ENCODE measurements at places on chromosomes 4 and X.

DNA sequence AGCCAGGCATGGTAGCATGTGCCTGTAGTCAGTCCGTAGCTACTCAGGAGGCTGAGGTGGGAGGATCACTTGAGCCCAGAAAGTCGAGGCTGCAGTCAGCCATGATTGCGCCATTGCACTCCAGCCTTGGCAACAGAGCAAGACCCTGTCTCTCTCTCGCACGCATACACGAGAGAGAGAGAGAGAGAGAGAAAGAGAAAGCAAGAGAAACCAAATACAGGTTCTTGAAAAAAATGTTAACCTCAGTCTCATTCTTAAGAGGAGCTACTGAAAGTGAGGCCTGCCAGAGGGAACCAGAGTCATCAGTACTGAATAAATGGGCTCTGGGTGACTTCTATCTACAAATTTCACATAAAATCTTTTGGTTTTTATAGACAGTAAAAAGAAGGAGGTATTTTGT lies 42.9 kb downstream of the KIAA0232 start:
- peak; percentile 11 for DNase-seq

- no peak for DNase-seq
These were observed 89.3 kb downstream of the FHDC1 start for GRCh38 chr4:153025406-153025805.

- no peak for DNase-seq
These were observed 322.4 kb upstream of the CPEB2 start for GRCh38 chr4:14679906-14680305.

DNA sequence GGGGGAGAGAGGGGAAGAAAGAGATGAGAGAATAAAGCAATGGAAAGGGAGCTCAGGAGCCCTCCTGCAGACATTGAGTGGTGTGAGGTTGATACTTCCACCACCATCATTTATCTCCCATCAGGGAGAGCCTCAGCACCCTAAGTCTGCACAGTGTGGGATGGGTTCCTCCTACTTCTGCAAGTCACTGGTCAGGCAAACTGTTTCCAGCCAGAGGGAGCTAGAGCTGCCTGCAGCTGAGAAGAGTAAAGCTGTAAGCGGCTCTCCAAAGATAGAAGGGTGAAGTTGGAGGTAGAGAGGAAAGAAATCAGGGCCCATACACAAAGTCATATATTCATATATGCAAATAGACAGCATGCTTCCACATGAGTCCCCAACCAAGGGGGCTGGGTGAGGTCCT lies 21.9 kb upstream of the ZNF81 start:
- no peak for DNase-seq

DNA sequence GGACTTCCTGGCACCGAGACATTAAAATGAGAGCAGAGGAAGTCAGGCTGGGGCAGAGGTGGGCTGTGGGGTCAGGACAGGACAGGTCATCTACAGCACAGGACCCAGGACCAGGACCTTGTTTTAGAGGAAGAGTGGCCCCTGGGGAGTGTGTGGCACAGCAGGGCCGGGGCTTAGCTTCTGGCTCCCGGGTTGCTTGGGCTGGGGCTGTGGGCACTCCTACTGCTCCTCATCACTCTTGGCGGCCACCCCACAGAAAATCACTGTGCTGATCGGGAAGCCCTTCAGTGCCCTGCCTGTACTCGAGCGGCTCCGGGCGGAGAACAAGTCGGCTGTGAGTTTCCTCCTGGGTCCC lies 8.1 kb upstream of the ATP6AP1 start:
- no peak for DNase-seq

DNA sequence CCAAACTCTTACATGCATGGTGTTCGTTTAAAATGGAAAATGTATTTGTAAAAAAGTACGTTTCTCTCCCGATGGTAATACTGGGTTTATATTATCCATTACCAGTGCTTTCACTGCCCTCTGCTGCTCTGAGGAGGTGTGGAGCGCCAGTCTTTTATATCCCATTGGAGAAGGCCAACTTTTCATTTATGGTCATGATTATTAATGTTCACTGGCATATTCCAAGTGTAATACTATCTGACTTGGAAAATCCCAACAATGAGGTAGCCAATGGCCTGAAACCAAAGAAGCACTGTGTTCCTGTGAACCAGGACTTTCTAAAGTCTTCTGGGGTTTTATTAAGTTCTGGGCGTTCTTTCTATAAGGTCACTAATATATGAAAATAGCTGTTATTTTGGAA lies 80.7 kb downstream of the SYNPO2 start:
- no peak for DNase-seq

DNA sequence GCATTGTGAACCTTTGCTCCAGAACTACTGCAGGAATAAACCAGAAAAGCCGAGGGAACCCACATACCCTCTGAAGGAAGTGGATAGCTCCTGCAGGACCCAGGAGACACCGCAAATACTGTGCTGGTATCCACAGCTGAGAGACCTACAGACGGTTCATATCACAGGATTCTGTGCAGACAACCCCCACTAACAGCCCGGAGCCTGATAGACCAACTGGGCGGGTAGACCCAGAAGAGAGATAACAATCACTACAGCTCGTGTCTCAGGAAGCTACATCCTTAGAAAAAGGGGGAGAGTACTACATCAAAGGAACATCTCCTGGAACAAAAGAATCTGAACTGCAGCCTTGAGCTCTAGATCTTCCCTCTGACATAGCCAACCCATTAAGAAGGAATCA lies 150.8 kb downstream of the FRAS1 start:
- DNase-seq, result no peak

GRCh38 chr4:172109466-172109865 lies 296.3 kb downstream of the GALNTL6 start:
- DNase-seq, result no peak

DNA sequence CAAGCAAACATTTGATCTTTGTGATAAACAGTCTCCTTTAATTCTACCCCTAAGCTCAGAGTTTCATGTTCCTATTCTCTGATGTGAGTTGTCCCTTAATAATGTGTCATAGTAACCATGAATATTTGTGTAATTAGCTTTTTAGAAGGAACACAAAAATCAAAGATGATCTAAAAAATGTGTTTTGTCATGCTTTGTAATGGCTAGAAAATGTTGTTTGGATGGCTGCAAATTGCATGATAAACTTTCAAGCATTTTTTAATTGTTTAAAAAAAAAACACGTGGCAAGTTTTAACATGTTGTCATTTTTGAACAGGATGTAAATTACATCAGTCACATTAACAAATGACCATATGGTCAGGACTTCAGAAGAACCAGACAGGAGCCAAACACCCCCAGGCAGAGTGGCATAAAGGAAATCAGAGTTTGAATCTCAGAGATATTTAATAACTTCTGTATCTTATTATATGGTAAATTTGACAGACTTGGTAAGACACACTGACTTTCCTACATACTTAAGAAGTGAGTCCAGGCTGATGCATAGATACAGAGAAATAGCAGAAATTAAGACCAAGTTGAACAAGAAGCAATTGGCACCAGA lies 223.9 kb upstream of the VEGFC start:
- DNase-seq, result no peak
